Stimulated activated CD8-positive, alpha-beta memory T cell treated with anti-CD3 and anti-CD28 coated beads, Interleukin-4, amount 100 ng/mL, for 24 hours (primary cell): ENCODE measurements at places on chromosomes 1 and 21.

DNA sequence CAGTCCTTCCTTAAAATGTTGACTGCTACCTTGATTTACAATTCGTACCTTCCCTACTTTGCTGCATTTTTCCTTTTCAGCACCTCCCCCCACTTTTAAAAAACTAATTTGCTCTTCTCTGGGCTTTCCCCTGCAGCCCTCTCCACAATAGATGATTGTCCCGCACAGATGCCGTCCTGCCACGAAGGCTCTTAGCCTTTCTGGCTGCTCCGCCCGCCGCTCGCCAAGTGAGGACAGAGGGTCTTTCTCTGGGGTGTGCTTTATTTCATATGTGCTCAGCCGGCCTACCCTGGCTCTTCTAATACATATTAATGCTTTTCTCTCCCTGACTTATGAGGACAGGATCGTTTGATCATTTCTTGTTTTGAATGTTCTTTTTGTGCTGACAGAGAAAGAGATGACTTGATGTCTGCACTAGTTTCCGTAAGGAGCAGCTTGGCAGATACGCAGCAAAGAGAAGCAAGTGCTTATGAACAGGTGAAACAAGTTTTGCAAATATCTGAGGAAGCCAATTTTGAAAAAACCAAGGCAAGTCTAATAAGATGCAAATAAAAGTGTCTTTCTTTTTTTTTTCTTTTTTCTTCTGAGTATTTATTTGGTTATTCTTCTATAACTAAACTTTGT is 60.6 kb downstream of the SDCCAG8 start:
- no peak for DNase-seq

- no peak for DNase-seq
These were observed at the start of gene CSMD2 for GRCh38 chr1:34164771-34165391. Gene CSMD2, minus strand, starts transcription at chr1:34165230. Its CDS starts 133 bp downstream, at chr1:34165097.

DNA sequence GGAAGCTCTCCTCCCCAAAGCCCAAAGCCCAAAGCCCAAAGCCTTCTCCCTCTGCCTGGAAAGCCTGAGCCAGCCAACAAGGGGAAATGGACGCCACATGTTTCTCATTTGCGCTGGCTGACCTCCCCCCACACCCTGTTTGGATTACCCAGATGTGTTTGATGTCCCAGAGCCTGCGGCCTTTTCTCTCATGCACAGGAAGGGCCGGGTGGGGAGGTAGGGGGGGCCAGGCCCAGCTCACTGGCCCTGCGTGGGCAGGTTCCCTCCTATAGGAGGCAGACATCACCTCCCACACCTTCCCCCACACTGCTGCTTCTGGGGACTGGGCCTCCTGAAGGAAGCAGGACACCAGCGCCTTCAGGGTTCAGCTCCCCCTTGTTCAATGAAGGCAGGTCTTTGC is 116.3 kb downstream of the NAV1 start:
- DNase-seq = no peak

DNA sequence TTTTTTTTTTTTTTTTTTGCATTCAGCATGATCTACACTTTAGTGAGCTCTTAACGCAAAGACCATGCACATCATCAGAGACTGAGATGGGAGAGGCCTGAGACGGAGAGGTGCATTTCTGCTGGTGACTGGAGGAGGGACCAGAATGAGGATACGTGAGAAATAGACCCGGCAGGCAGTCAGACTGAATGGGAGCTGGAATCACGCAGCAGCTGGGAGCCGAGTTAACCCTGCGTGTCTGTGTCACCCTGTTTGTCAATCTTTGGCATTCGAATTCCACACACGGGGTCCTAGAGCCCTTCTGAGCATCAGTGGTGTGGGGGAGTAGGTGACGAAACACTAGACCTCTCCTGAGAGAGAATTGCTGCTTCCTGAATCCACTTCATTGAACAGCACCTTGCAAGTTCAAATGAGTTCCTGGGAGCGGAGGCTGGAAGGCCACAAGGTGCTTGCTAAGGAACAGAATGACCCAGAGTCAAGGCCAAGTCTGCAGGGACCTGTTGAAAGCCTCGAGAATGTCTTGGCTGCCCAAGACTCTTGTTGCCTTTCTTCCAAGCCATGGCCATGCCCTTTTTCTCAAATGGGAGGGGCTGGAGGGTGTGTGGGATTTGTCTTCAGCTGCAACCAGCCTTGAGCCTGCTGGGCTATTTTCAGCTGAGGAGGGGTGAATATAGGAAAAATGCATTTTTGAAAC is 123.3 kb downstream of the CNIH3 start:
- DNase-seq = no peak

GRCh38 chr1:4140821-4141220 is 240.7 kb upstream of the C1orf174 start:
- no peak for DNase-seq

DNA sequence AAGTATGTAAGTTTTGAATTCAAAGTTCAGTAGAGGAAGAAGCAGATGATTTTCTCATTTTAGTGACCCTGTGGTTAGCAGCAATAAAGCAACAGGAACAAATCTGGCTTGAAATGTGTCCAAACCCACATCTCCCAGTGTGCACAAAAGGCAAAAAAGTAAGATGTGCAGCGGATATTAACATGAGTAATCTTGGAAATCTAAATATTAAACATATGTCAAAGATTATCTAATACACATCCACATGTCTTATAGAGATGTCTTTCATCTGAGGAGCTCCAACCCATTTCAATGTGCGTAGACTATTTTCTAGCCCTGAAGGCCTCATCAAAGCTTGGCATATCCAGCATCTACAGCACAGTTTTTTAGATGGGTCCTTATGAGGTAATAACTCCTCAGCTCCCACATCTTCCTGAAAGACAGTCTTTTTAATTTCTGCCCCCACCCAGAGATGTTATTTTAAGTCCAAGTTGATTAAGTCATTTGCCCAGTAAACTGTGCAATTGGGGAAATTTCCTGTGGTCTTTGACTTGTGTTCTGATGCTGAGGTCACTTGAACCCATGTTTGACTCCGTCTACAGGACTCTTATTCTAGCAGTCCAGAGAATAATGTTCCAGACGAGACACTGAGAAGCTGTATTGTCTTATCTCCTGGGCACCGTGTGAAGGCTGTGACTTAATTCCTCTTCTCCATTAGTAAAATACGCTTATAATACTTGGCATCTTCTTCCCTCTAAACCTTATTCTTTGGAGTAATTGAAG is 73.7 kb downstream of the LMO4 start:
- no peak for DNase-seq

GRCh38 chr1:46681333-46682034 is 9.8 kb downstream of the TEX38 start:
- DNase-seq = no peak
